BE2C (cell line): ENCODE measurements at places on chromosomes 4 and X.
A peak's percentile ranks its signal among the peaks of the same experiment; 100 is the strongest.

- peak; percentile 4 for DNase-seq
Observed at GRCh38 chr4:1399508-1400190, 6.6 kb downstream of the NKX1-1 start.

- DNase-seq = peak; percentile 49
Observed at GRCh38 chr4:153207567-153207966, 3.3 kb downstream of the TRIM2 start.

DNA sequence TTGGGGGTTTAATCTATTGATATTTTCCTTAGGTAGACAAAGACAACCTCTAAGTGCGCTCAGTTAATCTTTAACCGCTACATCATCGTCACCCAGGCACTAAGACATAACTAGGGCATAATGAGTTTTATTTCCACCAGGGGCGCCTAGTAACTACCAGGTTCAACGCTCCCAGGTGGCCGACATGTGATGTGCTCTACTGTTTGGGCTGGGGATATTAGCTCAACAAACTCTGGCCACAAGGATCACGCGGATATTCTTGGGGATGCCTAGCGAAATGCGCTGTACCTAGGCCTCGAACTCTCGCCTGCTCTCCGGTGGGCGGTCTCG, 915 bp upstream of the RAB33B start:
- no peak for DNase-seq

- DNase-seq = no peak
Observed at GRCh38 chr4:40963897-40964478, 214.2 kb downstream of the NSUN7 start.

DNA sequence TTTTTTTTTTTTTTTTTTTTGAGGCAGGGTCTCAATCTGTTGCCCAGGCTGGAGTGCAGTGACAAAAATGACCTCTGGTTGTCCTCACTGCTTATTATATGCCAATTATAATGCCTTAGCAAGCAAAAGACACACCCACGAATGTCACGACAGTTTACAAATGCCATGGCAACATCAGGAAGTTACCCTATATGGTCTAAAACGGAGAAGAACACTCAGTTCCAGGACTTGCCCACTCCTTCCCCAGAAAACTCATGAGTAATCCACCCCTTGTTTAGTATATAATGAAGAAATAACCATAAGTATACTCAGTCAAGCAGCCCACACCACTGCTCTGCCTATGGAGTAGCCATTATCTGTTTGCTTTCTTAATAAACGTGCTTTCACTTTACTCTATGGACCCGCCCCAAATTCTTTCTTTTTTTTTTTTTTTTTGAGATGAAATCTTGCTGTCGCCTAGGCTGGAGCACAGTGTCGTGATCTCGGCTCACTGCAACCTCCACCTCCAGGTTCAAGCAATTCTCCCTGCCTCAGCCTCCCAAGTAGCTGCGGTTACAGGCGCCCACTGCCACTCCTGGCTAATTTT, 106.2 kb downstream of the SMIM20 start:
- DNase-seq = no peak

GRCh38 chr4:142092941-142093340, 456.6 kb downstream of the IL15 start:
- DNase-seq = no peak

DNA sequence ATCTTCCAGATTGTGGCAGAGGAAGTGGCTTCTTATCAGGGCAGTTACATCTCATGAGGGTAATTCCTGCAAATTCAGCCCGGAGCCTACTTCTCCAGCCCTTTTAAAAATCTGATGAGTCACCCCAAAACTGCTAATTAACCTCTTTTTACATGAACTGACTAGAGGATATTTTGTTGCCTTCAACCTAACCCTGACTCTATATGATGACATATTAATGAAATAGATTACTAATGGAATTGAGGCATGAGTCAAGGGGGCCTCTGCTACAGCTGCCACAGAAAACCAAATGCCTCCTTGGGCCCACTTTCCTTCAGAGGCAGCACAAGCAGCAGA, 72.5 kb downstream of the QRFPR start:
- no peak for DNase-seq

DNA sequence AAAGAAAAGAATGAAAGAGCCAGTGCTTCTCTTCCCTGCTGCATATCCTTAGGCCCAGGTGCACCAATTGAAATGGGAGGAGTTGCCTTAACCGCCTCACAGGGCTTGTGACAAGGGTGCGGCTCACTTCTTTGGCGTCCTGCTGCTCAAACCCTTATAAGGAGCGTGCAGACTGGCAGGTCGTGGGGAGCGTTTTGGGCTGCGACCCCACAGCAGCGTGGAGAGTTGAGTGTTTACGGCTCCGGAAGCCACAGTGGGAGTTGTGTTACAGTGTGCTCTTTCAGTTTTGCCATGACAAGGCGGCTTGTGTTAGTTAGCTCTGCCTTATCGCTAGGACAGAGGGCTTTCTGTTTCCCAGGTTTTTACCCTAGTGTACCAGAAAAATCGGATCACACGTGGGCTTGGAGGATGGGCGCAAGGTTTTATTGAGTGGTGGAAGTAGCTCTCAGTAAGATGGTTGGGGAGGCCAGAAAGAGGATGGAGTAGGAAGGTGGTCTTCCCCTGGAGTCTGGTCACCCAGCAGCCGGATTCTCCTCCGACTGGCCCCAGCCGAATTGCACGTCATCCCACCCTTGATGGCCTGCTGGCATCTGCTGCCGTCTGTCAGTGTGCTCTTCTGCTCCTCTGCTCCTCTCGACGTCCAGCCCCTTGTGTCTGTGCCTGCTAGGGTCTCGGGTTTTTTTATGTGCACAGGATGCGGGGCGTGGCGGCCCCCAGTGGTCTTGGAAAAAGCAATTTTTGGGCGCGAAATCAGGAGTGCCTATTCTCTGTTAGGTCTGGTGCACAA, 718.9 kb downstream of the ARAP2 start:
- no peak for DNase-seq

DNA sequence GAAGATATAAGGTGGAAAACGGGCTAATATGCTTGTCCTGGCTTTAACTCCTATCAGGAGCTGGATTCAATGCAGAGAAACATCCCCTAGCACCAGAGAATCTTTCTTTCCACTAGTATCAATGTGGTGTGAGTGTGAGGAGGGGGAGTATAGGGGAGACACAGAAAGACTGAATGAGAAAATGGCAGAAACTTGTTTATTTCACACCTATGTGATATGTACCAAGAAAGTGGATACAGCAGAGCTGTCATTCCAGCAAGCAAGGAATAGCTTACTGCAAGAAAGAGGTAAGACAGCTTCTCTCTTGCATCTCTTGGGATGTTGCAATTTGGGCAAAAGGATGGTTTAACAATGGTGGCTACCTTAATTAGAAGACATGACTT, 105.6 kb downstream of the LNX1 start:
- no peak for DNase-seq

DNA sequence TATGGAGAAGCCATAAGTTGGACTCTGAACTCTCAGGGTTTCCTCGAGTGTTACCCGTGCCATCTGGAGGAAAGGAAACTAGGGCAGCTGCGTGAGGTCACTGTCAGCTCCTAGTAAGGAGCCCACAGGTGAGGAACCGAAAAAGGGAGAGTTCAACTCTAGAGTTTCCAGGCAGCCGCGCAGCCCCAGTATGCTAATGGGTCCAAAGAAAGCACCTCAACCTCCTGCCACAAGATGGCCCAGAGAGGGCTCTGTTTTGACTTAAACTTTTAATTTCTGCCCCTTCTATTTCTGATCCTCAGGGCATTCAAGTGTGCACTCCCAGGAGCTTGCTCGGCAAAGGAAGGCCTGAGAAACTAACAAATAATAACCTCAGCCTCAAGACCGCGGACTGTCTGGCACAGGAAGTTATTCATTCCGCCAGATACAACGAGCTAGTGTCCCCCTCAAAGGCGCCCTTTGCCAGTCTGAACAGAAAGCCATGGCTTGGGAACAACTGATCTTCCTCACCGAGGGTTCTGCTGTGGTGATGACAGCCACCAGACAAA, 13.9 kb downstream of the SCARB2 start:
- DNase-seq = peak; percentile 36

GRCh38 chr4:95181243-95181995, 367.4 kb downstream of the UNC5C start:
- peak; percentile 53 for DNase-seq

- no peak for DNase-seq
Observed at GRCh38 chr4:24208691-24209090, 318.8 kb upstream of the PPARGC1A start.

DNA sequence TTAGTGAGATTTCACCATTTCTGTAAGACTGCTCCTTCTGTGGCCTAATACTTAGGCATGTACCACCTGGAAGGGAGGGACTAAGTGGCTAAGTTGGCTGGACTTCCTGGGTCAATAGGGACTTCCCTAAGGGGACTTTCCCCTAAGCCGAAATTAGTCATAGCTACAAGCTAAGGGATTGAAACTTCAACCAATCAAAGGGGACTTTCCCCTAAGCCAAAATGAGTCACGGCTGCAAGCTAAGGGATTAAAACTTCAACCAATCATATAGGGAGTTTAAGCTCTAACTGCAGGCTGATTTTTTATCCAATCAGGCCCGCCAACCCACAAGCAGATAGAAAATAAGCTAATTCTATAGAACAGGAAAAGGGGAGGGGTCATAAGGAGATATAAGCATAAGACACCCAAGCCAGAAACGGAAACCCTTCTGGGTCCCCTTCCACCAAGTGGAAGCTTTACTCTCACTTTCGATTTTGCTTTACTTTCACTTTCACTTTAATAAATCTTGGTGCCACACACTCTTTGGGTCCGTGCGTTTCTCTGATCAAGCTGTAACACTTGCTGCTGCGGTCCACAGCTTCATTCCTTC, 382.8 kb downstream of the KLHL4 start:
- DNase-seq = no peak

GRCh38 chrX:110846071-110846470, 50.5 kb upstream of the CHRDL1 start:
- DNase-seq = no peak

DNA sequence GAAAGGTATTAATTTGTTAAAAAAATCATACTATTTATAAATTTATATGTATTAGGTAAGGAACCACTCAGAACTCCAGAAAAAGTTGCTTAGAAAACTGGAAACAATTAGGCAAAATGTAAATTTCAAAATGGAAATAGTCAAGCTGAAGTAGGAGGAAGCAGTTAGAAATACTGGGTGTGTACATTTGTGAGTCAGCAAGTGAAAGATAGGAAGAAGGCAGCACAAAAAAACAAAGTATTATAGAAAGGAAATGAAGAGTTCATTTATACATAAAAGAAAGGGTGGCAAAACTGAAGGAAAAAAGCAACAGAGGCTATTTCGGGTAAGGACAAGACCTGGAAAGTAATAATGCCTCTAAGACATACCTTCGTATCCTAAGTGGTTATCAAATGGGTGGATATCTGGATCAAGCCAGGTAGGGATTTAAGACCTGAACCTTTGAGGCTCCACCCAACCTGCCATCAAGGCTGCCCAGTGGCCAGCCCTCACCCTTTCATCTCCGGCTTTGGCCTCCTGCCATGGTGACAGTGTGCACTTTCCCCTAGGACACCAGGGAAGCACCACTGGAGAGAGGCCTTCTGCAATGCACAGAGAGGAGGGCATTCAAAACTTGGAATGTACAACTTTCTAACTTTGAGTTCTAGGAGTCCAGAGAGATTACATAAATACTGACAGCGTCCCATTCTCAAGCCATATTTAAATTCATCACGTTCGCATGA, at the start of gene LRRC66:
LRRC66 (minus strand) TSS at position 428 of the 722 bp plus-strand sequence. CDS start 2,750 bp downstream, outside the sequence.
- peak; percentile 15 for DNase-seq

DNA sequence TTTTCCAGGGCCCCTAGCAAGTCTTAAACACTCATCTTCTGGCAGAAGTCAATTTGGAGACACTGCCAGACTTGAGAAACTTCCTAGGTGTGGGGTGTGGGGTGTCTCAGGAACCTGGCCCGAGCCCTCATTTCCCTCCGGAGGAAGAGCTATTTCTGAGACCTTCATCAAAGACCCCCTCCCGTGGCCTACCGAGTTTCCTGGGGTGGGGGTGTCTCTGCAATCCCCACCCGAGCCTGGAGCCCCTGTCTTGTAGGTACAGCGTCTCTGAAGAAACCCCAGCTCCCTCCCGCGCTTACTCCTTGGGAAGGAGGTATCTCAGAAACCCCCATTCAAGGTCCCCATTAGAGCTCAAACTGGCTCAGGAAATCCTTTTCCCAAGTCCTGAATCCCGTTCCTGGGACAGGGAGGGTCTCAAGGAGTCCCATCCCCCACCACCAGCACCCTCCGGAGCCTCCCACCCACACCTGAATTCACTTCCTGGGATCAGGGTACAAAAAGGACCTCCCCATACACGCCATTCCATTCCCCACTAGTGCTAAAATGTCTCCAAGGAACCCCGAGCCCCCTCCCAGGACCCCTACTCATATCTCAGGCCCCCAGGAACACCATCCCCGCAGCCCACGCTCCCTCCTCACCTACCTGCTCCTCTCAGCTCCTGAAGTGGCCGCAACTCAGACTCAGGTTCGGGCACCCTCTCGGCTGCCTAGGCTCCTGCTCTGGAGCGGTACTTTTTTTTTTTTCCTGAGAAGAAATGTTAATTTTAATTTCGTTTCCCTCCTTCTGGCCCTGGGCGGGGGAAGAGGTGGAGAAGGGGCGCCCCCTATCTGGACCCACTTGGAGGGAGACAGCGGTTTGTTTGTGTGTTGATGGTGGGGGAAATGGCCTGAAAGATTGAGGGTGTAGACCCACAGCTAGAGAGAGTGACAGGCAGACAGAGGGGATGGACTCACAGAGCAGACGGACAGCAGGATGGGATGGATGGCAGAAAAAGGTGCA, 1.1 kb downstream of the SLC38A5 start:
- DNase-seq = no peak

- no peak for DNase-seq
Observed at GRCh38 chr4:153522802-153523094, 56.6 kb downstream of the TMEM131L start.

GRCh38 chr4:57065730-57066482, 44.3 kb downstream of the IGFBP7 start:
- DNase-seq = no peak

DNA sequence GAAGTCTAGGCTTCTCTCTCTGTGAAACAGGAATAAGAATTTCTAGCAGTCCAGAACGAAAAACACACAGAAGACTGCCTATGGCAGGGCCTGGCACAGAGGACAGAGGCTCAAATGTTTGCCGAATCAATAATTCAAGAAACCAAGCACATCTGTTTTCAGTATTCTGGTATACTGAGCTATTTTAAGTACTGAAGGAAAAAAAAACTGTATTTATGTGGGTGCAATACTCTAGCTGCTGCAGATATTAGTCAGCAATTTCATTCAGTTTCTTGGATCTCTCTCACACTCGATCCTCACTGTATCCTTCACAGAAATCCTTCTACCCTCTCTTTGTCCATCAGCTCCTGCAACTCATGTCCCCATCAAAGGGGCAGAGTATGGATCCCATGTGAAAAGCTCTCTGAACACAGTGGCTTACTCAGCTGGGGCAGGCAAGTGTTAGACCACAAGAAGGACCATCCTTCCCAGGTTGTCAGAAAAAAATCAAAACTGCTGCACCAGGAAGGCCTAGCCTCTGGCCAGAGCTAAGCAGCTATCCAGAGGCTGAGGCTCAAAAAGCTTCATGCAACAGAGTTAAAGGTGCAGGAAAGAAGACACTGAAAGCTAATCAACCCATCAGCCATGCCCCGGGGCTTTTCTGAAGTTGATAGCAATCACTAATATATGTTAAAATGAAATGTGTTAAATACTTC, 9.1 kb upstream of the USO1 start:
- no peak for DNase-seq

- no peak for DNase-seq
Observed at GRCh38 chr4:38625508-38625907, 38.5 kb upstream of the KLF3 start.
